ENCODE measurements at places on chromosomes 12 and 14. TPM values are rescaled to one million over a fixed set of nuclear protein-coding genes. Genes with fewer than 3 reads are reported as not detected.

GRCh38 chr14:89214221-89214965, 202.6 kb downstream of the FOXN3 start:
- DNase-seq = peak; percentile 74

DNA sequence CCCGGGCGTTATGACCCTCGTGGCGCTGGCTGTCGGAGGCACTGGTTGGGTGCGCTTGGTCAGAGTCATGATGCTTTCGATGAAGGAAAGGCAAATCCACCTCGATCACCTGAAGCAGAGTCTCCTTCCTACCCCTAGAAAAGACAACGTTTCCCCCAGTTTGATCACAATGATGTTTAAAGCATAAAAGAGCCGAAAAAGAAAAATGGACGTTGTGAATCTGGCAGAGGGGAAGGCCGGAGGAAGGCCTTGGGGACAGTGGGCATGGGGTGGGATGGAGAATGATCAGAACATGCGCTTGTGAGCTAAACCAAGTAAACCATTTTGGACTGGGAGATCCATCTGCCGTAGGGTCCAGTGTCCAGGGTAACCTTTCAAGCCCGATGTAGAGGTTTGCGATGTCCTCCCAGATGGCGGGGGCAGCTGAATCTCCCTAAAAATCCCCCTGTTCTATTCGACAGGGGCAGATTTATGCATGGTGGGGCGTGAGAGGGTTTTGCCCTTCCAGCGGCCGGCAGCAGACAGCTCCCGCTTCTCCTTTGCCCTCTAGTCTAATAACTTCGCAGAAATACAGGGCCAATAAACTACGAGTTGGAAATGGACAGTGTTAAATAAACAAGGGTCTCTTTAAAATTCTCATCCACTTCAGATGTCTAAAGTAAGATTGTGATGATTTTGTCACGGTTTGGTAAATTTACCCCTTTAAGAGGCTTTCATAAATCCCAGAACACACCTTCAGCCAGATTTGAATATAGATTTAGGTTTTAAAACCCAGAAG, 2.3 kb upstream of the OTX2 start:
- no peak for DNase-seq

- no peak for DNase-seq
These were observed 23.4 kb upstream of the RAB35 start for GRCh38 chr12:120139958-120140357.

- no peak for DNase-seq
These were observed 205.5 kb upstream of the C14orf180 start for GRCh38 chr14:104373855-104374717.

DNA sequence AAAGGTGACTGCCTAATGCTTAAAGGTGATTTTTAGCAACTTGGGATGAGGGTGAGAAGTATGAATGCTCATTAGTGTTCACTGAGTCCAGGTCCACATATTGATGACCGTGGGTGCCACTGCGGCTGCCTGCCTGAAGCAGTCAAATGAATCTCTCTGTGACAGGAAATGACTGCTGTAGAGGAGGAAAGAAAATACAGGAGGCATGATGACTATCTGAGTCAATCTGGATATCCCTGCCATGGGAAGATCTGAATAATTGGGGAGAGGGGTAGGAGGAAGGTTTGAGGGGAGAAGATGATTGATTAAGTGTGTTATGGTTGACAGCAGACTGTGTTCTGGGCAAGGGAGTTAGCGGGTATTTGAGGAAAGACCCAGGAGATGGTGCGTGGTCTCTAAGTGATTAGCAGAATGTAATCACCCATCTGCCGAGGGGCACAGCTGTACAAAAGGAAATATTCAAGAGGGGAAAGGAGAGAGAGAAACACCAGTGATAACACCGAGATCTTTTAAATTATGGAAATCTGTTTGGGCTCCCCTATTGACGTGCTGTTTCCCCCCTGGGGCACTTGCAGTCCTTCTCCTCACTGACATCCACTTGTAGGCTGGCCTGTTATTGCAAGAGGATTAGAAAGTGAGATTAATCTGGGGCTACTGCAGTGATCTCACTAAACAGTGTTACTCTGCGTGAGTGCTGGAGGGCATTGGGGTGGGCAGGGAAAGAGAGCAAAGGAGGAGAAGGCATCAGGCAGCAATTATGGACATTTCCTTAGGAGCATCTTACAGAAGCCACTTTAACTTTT, 97.7 kb downstream of the AKAP6 start:
- DNase-seq = no peak

GRCh38 chr12:13173012-13173932, 23.3 kb upstream of the EMP1 start:
- DNase-seq = peak; percentile 76

DNA sequence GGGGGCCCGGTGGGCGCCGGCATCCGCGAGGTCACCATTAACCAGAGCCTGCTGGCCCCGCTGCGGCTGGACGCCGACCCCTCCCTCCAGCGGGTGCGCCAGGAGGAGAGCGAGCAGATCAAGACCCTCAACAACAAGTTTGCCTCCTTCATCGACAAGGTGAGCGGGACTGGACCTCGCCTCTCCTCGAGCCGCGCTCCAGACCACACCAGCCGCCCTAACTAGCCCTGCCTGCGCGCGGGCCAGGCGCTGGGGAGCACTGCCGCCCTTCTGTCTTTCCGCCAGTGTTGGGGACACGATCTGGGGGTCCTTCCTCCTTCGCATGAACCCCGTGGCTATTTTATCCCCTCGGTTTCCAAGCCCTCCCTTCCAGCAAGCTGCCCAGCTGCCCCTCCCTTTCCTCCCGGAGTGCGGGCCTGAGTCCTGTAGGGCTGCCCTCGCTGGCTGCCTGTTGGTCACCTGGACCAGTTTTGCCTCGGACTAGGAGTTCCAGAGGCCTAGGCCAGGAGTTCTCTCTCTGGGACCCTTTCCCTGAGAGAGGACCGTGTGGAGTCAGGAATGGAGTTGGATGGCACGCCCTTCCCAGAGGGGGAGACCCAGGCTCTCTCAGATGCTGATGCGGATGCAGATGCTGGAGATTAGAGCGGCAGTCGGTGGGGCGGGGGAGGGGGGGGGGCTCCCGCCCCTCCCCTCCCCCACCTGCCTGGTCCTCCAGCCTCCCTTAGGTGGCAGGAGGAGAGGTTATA, 592 bp downstream of the KRT7 start:
- no peak for DNase-seq

Gene KRT77
- polyA plus RNA-seq = not detected

DNA sequence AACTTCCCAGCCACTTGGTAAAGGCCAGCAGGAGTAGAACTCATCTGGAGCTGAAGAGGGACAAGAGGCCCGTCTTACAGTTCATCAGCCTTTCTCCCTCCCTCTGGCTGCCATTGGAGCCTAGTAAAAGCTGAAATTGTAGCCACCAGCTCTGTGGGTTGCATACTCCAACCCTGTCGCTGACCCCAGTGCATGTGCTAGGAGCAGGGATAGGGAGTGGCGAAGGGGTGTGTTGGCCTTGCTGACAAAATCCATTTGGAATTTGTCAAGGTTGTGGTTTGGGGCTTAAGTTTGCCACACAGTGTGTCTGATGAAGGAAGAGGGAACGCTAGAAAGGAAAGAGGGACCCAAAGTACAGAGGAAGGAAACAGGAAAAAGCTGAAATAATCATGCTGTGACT, 4.0 kb upstream of the ARF3 start:
- no peak for DNase-seq

DNA sequence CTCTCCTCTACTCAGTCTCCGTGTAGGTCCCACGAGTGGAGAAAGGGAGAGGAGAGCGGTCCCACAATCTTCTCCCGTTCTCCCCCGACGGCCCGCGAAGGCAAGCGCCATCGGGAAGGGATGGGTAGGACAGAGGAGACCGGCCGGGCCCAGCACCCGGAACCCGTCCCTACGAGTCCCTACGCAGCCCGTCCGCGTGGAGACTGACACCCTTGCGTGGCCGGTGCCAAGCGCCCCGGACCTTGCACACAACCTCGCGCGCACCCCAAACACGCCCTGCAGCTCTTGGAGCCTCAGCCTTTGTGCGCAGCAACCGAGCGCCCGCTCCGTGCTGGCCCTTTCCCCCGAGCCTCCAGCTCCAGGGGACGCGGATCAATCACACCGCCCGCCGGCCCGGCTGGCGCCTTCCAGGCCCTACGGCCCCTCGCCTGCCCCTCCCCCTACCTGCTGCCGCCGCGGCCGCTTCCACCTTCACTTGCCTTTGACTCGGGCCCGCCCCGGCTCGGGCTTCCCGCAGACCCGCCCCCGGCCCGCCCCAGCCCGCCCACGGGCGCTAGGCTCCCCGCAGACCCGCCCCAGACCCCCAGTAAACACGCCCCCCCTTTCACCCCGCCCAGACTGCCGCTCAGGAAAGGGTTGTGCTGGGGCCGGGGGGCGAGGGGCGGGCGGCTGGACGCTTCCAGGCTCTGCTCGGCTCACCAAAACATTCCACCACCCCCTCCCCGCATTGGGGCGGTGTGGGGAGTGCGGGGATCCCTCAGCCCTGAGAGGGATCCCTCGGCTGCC, at the start of gene NDRG2:
NDRG2 (minus strand) TSS at position 477 of the 786 bp plus-strand sequence. CDS start 1,746 bp downstream, outside the sequence.
- no peak for DNase-seq

DNA sequence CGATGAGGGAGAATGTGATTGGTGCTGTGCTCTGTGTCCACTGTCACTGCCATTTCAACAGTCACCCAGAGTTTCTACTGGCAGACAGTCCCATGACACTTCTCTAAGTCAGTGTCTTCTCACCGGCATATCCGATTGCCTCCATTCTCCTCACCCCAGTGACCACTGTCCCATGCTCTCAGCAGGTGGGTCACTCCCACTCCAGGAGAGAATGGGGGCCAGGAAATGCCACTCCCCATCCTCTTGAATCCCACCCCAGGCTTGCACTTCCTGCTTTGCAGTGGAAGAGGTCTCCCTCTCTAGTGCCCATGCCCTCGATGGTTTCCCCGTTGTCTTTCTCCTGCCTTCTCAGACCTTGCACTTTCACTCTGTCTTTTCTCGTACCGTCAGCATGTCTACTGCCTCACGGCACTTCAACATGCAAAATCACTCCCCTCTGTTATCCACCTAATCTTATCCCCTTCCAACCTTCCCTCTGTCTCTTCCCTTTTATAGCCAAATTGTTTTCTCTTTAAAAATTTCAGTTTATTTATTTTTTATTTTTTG, 2.2 kb upstream of the EP400 start:
- DNase-seq = no peak

DNA sequence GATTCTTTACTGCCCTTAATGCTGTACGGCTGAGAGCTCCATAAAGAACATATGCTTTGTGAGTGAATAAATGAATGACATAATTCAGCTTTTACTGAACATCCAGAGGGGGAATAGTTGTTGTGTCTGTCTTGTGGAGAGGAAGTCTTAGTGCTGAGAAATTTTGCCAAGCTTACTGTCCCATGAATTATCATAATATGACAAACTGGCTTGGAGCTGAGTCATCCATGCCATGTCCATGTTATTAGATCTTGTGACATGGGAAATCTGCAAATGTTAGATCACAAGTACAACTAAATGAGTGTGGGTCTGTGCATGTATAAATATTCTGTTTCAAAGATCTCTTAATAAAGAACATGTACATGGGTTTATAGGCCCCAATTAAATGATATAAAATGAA, 350.4 kb downstream of the BMP4 start:
- DNase-seq = no peak

- DNase-seq = no peak
These were observed 498.9 kb downstream of the DIO2 start for GRCh38 chr14:79712302-79712950.

Gene KRT73
- polyA plus RNA-seq = 0.10 TPM

- DNase-seq = no peak
These were observed 133.3 kb downstream of the CHST11 start for GRCh38 chr12:104590022-104590421.

DNA sequence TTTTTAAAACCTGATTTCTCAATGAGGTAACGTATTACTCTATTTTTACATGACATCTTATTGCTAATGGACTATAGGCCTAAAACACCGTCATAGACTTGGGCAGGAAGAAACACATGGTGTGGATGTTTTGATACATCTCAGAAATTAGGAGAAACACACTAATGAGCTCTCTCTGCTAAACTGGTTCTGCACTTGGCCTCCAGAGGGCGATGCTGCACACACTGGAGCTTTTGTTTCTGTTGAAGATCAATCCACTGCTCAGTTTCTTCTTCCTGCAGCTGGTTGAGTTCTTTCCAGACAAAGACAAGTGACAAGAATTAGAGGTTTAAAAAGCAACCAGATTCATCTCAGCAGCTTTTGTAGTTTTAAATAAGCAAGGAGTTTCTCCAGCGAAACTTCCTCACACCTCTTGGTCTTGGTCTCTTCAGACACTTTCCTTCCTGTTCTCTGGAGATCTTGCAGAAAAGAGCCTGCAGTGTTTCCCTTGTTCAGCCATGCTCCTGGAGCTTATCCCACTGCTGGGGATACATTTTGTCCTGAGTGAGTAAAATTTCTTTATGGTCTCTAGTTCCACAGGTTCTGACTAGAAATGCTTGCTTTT, 178.5 kb upstream of the OR4E1 start:
- DNase-seq = no peak

Gene NGDN
- polyA plus RNA-seq = 72.7 TPM

- DNase-seq = no peak
These were observed 75.1 kb downstream of the SLC24A4 start for GRCh38 chr14:92397953-92398564.

Gene TMEM119
- 33.1 TPM for polyA plus RNA-seq

DNA sequence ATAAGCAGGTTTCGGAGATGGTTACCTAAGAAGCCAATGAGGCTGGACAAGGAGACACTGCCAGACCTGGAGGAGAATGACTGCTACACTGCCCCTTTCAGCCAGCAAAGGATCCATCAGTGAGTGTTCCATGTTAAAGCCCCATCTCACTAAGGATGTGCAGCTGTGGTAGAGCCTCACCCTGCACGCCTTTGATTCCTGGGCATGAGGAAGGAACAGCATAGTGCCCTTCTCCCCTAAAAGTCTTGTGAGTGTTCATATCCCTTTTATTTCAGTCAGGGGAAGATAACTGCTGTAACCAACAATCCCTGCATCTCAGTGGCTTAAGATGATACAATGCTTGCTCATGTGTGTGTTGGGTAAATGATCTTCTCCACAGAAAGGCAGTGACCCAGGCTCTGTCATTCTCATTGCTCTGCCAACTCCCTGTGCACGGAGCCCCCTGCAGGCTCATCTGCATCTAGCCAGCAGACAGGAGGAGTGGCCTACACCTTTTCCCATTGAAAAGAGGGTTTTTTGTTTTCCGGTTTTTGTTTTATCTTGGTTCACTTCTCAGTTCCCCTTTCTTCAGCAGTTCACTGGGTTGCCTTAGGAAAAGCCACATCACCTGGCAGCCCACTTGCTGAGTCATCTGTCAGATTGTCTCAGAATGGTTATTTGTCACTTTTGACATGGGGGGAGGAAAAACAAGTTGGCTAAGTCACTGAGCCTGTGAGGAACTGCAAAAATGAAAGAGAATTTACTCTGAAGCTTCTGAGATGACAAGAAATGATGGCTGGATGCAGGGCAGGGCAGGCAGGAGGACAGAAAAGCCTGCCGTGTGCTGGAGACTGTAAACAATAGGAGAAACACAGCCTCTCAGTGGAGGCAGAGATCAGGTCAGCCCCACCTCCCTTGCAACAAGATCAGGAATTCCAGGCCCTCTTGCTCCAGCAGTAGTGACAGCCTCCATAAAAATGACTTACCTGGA, 193.3 kb downstream of the ANO4 start:
- no peak for DNase-seq
